ENCODE measurements at places on chromosomes 16 and 17.

DNA sequence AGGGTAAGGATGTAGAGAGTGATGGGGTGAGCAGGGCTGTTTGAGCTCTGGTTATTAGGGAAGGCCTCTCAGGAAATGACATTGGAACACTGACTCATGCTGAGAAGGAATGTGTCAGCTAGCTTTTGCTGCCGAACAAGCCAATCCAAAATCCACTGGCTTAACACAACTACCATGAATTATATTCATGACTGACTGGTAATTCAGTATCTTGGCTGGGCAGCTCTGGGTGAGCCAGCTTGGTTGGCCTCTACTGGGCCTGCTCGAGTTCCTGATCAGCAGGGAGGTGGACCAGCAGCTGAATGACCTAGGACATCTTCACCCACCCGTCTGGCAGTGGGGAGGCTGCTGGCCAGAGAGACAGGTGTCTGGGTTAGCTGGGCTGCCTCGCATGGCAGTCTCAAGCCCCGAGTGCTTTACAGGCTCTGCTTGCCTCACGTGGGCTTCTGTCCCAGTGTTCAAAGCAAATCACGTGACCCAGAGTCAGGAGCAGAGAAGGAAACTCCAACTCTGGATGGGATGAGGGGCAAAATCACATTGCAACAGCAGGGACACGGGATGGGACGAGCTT is 209.4 kb downstream of the KATNIP start:
- no peak for DNase-seq

GRCh38 chr17:76135810-76136188 is 5.2 kb downstream of the FOXJ1 start:
- no peak for DNase-seq

- DNase-seq, result no peak
Observed at GRCh38 chr16:8199390-8199789, 390.9 kb downstream of the TMEM114 start.

DNA sequence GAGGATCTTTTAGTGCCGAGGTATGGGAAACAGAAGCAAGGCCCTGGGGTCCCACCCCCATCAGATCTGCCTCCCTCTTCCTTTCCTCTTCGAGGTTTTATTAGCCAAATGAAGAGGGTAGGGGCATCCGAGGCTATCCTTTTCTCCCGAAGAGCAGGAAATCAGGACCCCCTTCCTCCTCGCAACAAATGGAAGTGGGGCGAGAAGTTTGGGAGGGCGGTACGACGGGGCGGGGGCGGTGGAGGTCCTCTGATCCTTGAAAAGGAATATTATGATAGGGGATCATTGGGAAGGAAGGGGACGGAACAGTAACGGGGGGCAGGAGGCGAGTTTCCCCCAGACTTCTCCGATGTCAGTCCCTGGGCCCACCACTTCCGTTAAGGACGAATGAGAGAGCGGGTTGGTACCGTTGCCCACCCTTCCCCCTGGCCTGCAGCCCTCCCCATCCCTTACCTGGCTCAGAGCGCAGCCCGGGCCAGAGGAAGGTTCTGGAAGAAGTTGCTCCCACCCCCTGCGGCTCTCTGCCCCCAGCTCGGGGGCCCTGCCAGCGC is 309 bp downstream of the FOXJ1 start:
- DNase-seq, result no peak

- DNase-seq, result no peak
Observed at GRCh38 chr17:58047376-58048150, 35.7 kb upstream of the DYNLL2 start.

Data from NCI-H774 (cell line).